ENCODE measurements at places on chromosomes 4 and X. TPM values are rescaled to one million over a fixed set of nuclear protein-coding genes. Genes with fewer than 3 reads are reported as not detected.

Gene ARHGEF6
- total RNA-seq = 23.1 TPM

Gene FAT1
- total RNA-seq = 28.4 TPM

Gene ARHGAP24
- 2.2 TPM for total RNA-seq

DNA sequence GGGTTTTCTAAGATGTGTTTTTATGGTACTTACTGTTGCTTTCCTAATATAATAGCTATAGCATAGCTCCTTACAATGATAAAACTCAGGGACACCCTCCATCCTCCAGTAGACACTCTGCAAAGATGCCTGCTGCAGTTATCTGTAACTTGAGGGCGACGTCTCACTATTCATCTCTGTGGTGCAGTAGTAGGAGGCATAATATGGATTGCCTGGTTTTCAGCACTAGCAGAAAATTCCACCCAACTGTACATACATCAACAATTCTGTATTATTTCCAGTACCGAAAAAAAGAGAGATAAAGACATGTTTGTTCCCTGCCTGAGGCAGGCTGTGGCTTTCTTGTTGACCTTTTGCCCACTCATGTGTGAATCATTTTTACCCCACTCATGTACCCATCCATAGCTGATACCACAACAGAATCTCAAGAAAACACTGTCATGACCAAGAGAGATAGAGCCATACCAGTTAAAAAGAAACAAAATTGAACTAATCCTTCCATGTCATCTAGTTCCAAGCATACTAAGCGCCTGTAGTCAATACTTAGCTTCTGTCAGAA lies 220.1 kb downstream of the RAB28 start:
- no peak for DNase-seq

Gene PROM1
- total RNA-seq = 43.5 TPM

Gene SHROOM3
- 17.8 TPM for total RNA-seq
